ENCODE measurements at places on chromosomes 2 and 18. TPM values are rescaled to one million over a fixed set of nuclear protein-coding genes. Genes with fewer than 3 reads are reported as not detected.

DNA sequence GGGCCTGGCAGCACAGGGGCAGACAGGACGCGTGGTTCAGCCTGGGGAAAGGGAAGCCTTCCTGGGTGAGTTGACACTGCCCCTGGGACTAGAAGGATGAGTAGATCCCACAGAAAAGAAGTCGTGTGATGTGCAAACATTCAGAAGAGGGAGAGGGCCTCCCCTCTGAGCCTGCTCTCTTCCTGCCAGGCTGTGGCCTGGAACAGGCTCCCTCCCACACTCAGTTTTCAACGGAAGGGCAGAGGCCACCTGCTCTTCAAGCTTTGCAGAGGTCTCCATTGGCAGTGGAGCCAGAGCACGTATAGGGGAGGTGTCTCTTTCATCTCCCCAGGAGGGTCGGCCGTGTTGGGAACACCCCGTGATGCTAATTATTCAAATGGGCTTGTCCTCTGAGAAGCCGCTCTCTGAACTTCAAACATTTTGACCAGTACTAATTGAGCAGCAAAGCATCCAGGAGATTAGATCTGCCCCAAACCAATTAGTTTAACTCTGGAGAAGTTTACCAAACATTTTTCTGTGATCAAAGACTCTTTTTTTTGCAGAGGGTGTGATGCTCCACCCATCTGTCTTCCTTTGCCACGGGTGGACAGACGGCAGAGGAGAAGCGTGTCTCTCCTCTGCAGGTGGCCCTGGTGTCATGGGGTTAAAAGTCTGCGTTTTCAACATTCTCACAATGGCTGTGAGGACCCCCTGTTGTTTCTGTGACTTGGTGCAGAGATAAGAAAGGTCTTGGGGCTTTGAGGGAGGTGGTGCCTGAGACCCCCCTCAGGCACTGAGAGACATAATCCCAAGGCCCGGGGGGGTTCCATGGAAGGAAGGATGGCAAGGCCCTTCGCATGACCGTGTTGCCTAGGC lies 29.5 kb upstream of the ODC1 start:
- DNase-seq, result no peak

- DNase-seq, result peak; percentile 59
Measured at GRCh38 chr2:17757321-17757720, 3.4 kb downstream of the GEN1 start.

DNA sequence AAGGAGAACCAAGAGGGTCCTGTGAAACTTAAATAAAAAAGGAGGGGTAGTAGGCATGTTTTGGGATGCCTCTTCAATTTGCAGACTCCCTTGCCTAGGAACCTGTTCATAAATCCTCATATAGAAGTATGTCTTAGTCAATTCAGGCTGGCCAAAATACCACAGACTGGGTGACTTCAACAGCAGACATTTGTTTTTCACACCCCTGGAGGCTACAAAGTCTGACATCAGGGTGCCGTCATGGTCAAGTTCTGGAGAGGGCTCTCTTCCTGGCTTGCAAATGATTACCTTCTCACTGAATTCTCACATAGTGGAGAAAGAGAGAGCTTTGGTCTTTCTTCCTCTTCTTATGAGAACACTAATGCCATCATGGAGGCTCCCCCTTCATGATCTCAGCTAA lies 4.1 kb upstream of the TCF4 start:
- no peak for DNase-seq

DNA sequence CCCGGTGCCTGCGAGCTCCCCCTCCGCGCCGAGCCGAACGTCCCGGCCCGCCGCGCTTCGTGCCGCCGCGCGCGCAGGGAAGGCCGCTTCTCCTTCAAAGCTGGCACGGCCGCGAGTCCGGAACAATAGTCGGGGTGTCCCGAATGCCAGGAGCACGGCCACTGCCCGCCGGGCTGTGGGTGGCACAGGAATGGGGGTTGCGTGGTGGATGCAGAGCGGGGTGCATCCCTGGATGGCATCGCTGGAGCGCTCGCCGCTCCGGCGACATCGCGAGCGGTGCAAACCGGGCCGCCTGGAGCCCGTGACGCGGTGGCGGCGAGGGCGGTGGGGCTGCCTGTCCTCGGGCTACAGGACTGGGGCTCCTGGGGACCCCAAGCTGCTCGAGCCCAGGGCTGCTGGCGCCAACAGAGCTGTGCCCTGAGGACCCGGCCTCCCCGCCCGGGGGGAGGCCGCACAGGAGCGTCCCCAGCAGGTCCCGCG lies 1.1 kb upstream of the SATB2 start:
- DNase-seq, result peak; percentile 47

- DNase-seq, result peak; percentile 65
Measured at GRCh38 chr2:127067620-127068350, 39.2 kb downstream of the BIN1 start.

DNA sequence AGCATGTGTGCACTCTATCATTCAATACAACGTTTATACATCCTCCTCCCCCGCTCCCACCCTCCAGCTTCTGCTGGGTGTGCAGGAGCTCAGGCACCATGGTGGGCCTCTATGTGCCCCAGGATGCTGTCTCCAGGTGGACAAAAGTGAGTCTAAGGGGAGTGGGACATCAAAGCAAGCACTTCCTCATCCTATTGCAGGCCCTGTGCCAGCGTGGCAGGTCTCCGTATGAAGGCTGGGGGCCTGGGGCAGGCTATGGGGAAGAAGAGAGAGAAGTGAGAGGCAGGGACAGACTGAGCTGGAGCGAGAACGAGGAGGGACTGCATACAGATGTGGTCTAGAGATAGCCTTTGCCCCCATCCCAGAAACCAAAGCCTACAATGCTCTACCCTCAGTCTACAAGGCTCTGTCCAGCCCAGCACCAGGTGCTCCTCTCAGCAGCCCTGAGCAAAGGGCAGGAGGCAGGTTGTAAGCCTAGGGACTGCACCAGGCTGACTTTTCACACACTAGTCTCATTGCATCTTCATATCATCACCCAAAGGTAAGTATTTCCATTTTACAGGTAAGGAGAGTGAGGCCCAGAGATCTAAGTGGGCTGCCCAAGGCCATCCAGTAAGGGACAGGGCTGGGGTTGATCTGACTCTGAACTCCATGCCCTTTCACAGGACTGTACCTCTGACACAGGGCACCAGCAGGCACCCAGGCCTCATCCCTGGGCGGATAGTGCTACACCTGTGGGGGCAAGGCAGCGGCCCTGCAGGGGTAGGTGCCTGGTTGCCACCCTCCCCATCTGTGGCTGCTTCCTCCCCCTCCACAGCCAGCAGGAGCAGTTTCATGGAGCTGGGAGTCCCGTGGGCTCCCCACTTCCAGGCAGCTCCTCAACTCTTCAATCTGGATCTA lies 14.0 kb upstream of the ARID5A start:
- DNase-seq, result no peak

- no peak for DNase-seq
Measured at GRCh38 chr2:10581990-10582389, 107.8 kb downstream of the NOL10 start.

DNA sequence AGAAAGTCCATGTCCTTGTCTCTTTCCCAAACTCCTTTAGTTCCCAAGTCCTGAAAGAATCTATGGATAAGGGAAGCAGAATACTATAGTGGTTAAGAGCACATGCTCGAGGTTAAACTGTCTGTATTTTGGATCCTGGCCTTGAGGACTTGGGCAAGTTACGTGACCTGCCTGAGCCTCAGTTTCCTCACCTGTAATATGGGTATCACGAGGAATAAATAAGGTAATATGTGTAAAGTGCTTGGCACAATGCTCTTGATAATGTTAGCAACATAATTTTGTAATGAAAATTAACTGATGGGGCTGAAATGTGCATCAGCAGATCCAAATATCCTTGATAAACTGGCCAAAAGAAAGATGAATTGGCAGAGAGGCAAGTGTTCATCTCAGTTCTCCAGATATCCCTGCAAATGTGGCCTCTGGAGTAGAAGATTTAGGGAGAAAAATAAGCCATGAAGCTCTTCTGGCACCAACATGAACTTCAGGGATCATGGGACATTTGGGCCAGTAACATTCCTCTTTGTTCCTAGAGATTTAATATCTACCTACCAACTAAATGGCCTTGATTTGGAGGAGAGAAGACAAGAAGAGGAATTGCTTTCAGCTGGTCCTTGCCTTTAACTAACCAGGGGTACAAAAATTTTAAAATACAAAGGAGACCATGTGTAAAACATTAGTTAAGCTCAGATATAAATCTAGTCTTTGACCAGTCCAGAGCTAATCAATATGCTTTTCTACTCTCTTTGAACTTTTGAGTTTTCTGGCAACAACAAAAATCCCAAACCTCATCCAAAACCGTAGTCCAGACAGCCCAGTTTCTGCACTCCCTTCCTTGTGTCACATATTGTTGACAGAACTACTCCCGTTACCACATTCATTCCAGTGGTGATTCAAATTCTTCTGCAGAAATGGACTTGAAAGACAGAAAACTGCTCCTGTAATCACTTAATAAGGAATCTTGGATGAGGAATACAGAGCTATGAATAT lies 52.7 kb upstream of the EML4 start:
- DNase-seq, result peak; percentile 80

- peak; percentile 33 for DNase-seq
Measured at GRCh38 chr2:212646698-212647366, 108.2 kb upstream of the ERBB4 start.

- DNase-seq, result no peak
Measured at GRCh38 chr2:241421330-241421729, 65.2 kb downstream of the FARP2 start.

DNA sequence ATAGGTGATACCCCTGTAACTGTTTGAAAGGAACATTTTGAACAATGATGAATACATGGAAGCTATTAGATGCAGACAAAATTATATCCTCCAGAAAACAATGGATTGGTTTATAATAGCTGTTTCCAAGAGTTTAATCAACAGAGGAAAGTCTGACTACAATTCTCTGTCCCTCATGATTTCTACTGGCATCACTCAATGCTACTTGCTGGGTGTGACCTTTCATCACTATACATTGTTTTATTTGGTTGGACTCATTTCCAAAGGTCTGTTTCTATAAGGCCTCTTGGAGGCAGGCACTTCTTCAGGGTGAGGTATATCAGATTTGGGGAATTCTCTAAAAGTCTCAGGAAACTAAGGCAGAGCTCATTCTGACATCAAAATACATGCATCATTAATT lies 636.1 kb upstream of the SLC8A1 start:
- DNase-seq, result no peak

FOXI3 gene
- total RNA-seq, result not detected

ST8SIA5 gene
- not detected for total RNA-seq

Measured in fibroblast of the aortic adventitia (primary cell).